ENCODE measurements at places on chromosomes 5 and 9.

- DNase-seq = no peak
These were observed 693 bp downstream of the DPYSL3 start for GRCh38 chr5:147509041-147509709.

DNA sequence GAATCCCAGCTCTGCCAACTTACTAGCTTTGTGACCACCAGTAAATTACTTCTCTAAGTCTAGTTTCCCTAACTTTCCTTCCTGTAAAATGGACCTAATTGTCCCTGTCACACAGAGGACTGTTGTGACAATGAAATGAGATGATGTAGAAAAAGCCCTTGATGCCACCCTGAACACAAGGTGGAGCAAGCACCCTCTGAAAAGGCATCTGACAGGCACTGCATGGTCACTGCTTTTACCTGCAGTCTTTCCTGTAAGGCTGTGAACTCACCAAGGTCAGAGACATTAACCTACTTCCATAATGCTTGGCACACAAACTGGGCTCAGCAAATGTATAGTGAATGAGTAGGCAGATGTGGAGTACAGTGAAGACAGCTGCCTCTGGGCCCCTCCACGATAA is 6.1 kb downstream of the SLC31A2 start:
- DNase-seq = no peak

DNA sequence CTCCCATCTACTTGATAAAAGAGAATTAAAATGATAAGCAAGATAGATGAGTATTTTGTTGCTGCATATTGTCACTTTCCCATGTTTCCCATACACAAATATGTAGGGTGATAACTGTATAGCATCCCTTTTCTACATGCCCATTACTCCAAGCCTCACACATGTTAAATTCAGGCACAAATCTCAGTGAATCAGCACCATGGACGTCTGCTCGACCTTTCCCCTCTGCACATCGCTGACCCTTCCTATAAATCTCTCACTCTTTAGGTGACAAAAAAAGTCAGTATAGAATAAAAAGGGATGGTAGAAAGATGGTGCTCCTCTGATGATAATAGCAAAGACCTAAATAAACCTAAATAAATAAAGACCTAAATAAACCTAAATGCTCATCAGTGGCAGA is 1097.7 kb upstream of the C9orf72 start:
- DNase-seq = no peak

DNA sequence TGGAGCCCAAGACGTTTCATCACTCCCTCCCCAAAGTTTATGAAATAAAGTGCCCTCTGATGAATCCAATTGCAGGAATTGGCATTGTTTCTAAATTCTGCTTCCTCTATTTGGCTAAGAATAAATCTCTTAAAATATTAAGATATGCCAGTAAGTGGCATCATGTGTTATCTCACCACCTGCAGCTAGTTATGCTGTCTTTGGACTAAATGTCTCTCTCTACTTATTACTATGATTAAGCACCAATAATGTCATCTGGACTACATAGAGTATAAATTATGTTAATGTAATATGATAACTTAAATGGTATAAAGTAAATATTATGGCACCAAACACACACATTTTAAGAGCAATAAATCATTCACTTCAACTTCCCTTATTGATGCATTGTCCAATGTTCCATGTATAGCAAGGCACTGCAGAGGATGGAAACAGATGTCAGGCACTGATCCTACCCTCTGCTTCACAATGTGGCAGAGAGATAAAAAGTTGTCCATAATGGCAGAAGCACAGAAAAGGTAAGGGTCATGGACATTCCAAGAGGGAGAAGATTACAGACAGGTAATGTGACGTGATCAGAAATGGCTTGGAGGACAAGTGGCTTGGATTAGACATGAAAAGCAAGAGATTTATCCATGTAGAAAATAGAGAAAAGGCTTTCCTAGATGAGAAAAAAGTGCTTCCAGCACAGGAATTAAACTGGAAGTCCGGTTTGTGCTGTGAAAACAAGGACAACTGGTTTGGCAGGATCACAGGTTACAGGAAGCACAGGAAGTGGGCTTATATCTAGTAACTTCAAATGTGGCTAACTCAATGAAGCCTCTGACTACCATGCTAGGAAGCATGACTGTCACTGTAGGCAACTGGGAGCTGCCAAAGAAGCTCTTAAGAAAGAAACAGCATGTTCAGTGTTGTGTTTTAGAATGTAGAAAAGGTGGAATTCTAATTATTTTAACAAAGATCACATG is 26.7 kb downstream of the MARCHF11 start:
- no peak for DNase-seq

DNA sequence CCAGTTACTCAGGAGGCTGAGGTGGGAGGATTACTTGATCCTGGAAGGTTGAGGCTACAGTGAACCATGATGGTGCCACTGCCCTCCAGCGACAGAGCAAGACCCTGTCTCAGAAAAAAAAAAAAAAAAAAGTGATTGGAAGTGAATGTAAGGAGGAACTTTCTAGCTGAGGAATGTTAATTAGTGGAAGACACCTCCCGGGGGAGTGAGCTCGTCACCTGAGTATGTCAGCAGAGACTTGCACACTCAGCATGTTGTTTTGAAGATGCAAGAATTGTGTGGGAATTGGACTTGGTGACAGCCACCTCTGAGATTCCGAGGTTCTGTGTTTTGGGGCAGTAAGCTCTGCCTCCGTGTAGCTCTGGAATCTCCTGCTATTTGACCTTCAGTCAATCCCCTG is 3.6 kb downstream of the SYNPO start:
- no peak for DNase-seq

DNA sequence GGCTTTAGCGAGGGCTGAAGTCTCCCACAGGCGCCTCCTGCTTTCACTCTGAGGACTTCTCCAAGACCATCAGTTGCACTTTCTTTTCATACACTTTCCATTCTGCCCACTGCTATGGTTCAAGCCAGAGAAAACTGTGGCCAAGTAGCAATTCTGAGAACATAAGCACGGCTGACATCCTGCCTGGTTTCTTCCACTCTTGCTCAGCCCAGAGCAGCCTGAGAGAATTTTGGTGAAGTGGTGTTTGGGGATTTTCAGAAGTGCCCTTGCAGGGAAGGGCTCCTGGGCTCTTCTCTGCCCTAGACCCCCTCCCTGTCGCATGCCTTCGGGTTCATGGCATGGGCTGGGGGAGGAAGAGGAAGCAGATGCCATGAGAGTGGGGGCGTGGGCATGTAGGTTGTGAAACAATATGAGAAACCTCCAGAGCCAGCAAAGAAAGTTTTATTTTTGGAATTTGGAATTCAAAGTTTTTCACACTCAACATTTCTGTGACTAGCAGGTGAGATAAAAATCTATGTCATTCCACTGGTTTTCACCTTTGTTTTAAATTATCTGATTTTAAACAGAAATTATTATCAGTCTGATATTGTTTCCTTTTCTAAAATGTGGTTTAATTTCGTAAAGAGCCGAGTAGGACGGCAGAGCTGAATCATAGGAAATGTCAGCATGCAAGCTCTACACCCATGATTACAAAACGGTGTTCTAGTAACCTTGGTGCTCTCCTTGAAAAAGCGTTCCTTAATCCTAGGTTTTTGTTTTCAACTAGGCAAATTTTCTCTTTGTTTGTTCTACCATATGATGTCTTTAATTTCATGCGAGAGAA is 27.8 kb upstream of the TNFSF8 start:
- no peak for DNase-seq

DNA sequence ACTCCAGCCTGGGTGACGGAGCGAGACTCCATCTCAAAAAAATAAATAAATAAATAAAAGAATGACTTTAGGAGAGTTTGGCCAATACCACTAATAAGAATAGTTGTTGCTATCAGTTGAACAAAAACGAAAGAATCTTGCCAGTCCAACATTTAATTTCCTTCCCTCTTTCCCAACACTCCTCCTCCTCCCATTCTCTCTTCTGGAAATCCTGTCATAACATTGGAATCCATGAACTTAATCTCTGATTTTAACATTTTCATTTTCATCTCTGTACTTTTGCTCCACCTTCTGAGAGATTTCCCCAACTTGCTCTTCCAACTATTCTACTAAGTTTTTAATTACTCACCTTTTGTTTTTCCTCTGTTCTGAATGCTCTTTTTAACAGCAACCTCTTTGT is 42.8 kb upstream of the CDK20 start:
- DNase-seq = no peak

DNA sequence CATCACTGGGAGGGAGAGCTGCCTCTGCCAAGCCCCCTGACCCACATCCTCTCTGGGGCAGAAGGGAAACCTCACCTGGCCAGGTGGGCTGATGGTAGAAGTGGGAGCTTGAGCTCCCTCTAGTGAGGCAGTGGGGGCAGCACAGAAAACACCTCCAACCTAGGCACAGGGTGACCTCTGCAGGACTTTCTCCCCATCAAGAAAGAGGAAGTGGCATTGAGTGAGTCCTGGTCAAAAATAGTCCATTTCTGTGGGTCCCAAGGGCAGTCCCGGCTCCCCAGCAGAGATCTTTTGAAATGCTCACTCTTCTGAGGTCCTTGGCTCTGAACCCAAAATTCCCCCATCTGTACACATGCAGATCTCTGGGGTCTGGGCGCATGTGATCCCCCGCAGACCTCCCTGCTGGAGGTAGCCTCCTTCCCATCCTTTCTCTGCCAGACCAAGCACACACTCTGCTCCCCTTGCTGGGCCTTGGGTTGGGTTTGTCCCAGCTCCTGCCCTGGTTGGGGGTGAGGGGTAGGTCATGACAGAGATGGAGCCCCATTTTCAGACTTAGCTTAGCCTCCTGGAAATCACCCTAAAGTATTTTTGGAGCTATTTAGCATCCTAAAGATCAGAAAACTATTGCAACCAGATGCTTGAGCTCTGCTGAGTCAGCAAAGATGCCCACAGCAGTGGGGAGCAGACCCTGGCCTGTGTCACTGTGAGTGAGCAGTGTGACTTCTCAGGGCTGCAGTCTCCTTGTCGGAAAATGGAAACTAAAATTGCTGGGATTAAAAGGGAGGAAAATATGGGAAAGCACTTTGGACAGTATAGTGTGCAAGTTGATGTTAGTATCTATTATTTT is 41.6 kb upstream of the LCP2 start:
- DNase-seq = no peak

DNA sequence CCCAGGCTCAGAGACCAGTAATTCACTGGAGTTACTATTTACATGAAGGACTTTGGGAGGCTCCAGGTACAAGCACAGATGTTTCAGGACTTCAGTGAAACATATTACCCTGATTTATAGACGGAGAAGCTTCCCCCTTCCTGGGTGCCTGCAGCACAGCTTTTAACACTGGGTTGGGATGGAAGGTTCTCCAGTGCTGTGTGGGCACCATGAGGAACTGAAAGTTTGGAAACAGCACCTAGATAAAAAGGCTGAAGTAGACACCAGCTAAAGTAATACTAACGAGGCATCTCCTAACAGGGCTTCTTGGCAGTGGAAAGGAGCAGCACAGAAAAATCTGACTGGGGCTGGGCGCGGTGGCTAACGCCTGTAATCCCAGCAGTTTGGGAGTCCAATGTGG is 70.7 kb downstream of the GCNT1 start:
- DNase-seq = no peak

DNA sequence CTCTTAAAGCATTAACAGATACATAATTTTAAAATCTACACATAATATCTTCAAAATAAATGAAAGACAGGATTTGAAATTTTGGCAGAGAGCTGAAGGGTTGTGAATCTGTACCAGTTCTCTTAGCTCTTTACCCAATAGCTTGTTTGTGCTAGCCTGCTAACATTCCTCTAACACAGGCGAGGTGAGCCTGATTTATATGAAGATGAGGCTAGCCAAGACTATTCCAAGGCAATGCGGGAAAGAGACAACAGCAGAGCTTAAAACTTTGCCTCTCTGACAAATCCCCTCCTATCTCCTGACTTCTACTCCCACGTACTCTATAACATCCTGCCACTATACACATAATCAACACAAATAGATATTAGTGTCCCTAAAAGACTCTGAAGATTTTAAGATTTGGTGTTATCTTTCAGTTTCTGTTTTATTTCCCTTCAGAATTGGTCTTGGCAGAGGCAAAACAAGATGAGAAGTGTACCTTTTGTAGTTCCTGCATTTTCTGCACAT is 745.6 kb upstream of the ZNF608 start:
- DNase-seq = no peak

Data from hypothalamus (tissue), 51 donors.